ENCODE measurements at places on chromosomes 7 and 10.
A peak's percentile ranks its signal among the peaks of the same experiment; 100 is the strongest.

DNA sequence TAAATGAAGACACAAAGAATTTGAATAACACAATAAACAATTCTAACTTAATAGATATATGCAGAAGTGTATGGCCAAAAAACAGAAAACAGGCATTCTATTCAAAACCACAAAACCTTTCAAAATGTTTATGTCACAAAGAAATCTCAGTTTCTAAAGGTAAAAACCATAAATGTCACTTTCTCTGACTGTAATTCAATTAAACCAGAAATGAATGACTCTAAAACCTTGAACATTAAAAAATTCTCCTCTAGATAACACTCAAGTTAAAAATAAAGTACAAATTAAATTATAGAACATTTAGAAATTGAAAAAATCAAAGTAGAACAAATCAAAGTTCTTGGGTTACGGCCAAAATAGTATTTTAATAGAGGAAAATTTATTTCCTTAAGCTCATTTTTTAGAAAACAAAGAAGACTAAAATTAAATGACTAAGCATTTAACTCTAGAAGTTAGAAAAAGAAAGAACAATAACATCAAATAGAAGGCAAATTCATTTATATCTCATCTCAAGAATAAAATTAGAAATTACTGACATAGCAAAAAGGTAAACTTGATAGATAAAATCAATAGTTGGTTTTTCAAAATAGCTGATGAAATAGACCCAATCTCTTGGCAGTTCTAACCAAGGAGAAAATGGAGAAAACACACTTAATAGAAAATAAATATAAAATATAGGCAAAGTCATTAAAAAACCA, 198.8 kb downstream of the TEX36 start:
- no peak for DNase-seq

- no peak for DNase-seq
Measured at GRCh38 chr7:141043616-141044015, 28.9 kb upstream of the MRPS33 start.

GRCh38 chr10:36181426-36182178, 539.5 kb upstream of the FZD8 start:
- DNase-seq = no peak

GRCh38 chr10:110861930-110862649, 9.6 kb upstream of the PDCD4 start:
- DNase-seq = no peak

DNA sequence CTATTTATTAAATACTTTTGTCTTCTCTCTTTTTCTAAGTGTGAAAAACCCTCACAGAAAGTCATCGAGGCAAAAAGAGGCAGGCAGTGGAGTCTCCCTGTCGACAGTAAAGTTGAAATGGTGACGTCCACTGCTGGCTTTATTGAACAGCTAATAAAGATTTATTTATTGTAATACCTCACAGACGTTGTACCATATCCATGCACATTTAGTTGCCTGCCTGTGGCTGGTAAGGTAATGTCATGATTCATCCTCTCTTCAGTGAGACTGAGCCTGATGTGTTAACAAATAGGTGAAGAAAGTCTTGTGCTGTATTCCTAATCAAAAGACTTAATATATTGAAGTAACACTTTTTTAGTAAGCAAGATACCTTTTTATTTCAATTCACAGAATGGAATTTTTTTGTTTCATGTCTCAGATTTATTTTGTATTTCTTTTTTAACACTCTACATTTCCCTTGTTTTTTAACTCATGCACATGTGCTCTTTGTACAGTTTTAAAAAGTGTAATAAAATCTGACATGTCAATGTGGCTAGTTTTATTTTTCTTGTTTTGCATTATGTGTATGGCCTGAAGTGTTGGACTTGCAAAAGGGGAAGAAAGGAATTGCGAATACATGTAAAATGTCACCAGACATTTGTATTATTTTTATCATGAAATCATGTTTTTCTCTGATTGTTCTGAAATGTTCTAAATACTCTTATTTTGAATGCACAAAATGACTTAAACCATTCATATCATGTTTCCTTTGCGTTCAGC, 43.4 kb downstream of the TARP start:
- no peak for DNase-seq

DNA sequence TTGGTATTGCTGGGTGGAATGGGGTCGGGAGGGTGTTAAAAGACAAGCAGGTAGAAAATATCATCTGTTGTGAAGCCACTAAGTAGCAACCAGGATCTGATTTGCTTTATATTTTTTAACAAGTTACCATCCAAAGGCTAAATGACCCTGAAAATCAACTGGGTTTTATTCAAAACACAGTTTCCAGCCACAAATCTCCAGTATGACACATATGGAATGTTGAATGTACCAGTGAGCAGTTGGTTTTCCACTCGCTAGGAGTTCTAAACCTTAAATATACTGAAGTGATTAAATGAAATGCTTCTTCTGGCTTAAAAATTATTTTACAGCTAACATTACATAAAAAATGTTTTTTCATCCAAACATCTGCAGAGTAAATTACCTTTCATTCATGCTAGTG, 112.5 kb downstream of the PDE1C start:
- no peak for DNase-seq

DNA sequence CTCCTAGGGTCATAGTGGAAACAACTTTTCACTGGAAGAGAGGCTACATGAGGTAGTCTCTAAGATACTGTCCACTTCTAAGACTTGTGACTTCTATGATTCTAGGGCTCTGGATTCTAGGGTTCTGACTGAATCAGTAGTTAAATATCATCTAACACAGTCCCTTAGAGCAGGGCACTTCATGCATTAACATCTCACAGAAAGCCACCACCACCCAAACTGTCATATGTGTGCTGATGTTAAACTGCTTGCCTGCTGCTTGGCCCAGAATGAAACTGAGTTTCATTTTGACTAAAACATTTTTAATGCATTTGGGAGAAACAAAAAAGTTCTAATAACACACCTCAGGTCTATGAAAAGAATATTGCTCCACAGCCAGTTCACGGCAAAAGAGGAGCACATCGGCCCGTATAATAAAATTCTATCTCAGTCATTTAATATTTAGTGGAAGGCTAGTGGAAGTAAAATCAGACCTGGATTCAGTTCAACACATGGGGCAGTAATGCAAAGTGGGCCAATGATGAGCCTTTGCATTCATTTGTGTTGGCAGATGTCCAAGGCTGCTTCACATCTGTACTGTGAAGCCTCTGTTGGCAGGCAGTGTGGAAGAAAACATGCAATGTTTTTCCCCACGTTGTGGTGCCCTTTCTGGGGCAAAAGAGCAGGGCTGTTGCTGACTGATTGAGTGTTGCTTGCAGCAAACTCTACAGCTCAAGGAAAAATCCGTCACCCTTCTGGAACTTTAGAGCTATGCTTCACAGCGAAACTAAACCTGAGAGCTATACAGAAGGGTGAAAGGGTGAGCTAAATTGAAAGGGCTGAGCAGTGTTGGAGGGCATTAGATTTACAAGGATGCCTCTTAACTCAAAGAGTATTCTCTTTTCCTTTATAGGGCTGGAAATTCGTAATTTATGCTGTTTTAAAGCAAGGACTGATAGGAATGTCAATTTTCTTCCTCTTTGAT, 33.5 kb upstream of the AUTS2 start:
- no peak for DNase-seq

DNA sequence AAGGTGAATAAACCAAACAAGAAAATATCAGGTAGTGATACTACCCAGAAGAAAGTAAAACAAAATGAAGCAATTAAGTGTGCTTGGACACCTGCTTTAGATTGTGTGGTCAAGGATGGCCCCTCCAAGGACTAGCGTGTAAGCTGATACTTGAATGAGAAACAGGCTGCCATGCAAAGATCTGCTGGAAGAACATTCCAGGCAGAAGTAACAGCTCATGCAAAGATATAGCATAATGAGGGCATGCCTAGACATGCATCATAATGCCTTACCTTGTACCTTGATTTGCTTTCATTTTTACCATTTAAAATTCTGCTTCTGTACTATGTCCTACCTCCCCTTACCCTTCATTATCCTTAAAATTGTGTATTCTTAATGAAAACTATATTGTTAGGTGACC, 74.8 kb upstream of the HDAC9 start:
- no peak for DNase-seq

DNA sequence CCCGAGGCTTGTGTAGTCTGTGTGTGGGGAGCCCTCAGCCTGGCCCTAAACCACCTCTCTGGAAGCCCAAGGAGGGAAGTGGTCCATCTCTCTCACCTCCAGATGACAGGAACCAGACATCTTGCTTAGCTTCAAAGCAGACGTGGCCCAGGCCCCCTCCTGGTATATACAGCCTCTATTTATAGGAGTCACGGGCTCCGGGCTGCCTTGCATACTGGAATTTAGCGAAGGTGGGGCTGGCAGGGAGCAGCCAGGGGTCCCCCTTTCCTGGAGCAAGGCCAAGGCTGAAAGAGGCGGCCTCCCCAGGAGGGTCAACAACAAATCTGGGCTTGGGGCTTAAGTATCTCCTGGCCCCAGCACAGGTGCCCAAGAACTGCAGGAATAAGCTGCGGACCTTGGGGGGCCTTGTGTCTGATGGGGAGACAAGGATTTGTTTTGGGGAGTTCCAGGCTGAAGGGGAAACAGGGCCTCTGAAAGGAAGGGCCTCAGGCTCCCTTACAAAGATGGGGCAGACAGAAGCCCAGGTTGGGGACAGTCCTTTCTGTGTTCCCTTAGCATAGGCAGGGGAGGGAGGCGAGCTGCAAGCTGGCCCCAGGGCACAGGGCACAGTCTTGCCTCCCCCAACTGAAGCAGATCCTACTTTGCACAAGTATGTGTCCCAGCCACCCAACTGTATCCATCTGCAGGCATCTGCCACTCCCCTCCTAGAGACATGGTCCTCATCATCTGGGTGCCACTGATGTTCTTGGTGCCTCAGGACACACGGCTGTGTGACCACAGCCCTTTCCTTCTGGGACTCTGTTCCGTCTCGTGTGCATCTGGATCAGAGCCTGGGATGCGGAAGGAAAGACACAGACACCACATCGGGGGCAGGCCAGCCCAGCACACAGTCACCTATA, 11.9 kb downstream of the ZCCHC24 start:
- no peak for DNase-seq

GRCh38 chr7:17318146-17318545, 19.7 kb downstream of the AHR start:
- DNase-seq = no peak

GRCh38 chr10:65949526-65949925, 976.3 kb upstream of the LRRTM3 start:
- no peak for DNase-seq

DNA sequence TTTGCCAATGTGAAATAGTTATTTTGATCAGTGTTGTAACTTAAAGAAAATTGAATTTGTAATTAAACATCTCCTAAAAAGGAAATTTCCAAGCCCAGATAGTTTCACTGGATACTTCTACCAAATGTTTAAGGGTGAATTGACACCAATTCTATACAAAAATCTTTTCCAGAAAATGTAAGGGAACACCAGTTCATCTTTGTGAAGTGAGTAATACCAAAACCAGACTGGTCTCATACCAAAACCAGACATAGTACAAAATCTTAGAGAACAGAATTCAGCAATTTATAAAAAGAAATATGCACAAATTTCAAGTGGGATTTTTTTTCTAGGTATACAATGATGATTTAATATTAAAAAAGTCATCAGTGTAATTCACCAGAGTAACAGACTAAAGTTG, 86.0 kb upstream of the ZNF32 start:
- no peak for DNase-seq

DNA sequence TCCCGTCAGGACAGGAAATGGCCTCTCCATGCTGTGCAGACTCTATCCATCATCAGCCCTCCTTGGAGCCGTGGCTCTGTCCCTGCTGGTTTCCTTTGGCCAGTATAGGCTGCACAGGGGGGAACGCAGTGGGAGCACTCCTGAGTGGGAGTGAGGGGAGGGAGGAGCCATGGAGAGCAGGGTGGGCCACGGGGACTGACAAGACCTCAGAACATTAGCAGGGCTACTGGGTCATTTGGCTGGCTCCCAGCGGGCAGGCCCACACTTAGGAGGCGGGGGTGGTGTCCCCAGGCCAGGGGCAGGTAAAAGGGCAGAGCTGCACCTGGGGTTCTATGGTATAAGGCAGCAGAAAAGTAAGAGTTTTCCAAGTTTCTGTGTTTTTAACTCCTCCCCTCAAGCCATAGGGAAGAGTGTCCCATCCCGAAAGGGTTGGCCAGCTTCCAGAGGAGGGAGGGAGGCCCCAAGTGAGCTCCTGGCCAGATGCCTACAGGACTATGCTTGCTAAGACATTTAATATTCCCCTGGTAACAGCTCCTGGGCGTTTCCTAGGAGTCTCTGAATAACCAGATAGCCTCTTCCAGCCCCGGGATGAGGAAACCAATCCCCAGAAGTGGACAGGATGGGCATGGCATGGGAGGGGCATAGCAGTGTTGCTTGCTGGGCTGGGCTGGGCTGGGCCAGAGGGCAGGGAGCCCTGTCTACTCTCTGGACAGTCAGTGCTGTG, 5.5 kb upstream of the OPN4 start:
- no peak for DNase-seq

DNA sequence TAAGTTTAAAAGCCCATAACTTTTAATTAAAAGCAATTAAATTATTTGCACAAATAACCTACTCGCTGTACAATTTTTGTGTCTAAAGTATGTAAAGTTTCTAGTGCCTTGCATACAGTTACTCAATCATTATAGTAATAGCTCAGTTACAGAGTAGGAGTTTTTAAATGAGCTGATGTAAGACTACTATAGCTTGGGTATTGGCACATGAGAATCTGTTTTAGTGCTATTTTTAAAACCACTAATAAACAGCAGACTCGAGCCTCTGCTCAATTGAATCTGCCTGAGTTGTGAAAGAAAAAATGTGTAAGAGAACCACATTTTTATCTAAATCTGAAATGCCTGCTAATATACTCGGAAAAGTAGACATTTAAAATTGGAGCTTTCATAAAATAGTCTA, 31.1 kb downstream of the CTNNA3 start:
- DNase-seq = no peak

GRCh38 chr10:116511365-116511764, 34.4 kb upstream of the PNLIP start:
- DNase-seq = no peak

GRCh38 chr10:59682986-59683937, 26.4 kb downstream of the SLC16A9 start:
- no peak for DNase-seq

GRCh38 chr7:142384493-142384922, 126.7 kb upstream of the PRSS58 start:
- peak; percentile 58 for DNase-seq

DNA sequence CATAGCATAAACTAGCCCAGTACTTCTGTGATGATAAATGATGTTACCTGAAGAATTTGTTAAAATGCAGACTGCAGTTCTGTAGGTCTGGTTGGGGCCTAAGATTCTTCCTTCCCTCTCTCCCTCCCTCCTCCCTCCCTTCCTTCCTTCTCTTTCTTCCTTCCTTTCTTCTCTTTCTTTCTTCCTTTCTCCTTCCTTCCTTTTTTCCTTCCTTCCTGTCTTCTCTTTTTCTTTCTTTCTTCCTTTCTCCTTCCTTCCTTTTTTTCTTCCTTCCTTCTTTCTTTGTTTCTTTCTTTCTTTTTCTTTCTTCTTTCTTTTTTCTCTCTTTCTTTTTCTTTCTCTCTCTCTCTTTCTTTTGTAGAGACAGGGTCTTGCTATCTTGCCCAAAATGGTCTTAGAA, 3.7 kb upstream of the SLC25A28 start:
- DNase-seq = no peak

- DNase-seq = no peak
Measured at GRCh38 chr7:156654511-156655234, 14.1 kb downstream of the RNF32 start.

GRCh38 chr10:50398823-50399222, 147.5 kb upstream of the ASAH2 start:
- DNase-seq = no peak
